Kidney epithelial cell (primary cell): ENCODE measurements at places on chromosomes 11 and 22. TPM values are rescaled to one million over a fixed set of nuclear protein-coding genes. Genes with fewer than 3 reads are reported as not detected.
A peak's percentile ranks its signal among the peaks of the same experiment; 100 is the strongest.

DNA sequence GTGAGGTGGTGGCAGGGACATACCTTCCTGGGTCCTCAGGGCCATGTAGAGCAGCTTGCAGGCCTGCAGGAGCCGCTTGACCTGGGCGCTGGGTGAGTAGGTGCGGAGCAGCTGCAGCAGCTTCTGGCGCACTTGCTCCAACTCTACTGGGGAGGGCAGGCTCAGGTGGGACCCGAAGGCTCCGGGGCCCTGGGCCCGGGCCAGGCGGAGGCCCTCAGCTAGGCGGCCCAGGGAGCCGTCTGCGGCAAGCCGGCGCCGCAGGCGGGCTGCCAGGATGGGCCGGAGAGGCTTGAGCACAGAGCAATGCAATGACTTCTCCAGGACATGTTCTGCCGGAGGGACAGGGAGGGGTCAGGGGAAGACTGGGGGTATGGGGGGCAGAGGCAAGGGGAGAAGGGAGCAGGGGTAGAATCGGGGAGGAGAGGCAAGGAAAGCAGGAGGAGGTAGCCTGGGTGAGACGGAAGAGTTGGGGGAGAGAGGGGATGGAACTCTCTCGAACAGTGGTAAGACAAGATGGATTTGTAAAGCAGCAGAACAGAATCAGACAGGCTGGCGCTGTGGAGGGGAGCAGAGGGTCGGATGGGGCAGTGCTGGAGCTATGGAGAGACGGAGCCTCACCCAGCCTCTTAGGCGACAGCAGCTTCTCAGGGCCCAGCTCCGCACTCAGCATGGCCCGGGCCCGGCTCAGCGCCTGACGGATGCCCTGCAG, 2.2 kb downstream of the RIN1 start:
- no peak for DNase-seq

- no peak for DNase-seq
Measured at GRCh38 chr11:59716051-59716450, 2.4 kb upstream of the OR10V1 start.

DNA sequence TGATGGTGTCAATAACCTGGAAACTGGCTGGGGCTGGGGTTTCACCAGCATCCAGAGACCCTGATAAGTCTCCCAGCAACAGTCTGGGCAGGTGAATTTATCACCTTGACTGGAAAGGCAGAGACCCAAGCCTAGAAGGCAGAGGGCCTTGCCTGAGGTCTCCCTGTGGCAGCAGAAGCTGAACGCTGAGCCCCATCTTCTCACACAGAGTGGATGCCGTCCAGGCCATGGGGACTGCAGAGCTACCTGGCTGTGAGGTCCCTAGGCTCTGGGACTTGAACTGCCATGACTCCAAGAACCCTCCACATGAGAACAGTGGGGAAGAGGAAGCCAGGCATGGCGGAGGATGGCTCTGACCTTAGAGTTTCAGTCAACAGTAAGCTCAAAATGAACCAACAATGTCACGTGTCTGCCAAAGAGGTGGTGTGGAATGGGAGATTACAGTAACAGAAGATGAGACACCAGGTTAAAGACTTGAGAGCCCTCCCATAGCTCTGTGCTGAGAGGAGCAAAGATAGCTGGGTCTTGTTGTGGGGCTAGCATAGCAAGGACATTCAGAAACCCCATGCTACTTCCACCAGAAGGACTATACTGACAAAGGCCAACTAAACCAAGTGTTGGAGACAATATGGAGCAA, 79.1 kb upstream of the LINC01488 start:
- no peak for DNase-seq

DNA sequence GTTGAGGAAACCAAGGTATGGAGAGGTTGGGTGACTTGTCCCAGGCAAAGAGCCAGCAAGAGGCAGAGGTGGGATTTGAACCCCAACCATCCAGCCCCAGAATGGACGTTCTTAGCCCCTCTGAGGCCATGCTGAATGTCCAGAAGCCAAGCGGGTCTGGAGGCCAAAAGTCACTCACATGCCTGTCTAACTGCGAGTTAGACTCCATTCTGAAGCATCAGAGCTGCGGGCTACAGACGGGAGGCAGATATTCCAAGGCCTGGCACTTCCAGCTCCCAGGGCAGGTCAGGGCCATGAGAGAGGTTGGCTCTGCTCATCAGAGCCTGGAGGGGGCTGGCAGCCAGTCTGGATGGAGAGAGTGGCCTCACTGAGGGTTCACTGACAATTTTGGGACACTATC, 616.5 kb downstream of the BRD1 start:
- DNase-seq = no peak

GRCh38 chr11:56396047-56396446, 16.4 kb upstream of the OR5AL1 start:
- no peak for DNase-seq

DNA sequence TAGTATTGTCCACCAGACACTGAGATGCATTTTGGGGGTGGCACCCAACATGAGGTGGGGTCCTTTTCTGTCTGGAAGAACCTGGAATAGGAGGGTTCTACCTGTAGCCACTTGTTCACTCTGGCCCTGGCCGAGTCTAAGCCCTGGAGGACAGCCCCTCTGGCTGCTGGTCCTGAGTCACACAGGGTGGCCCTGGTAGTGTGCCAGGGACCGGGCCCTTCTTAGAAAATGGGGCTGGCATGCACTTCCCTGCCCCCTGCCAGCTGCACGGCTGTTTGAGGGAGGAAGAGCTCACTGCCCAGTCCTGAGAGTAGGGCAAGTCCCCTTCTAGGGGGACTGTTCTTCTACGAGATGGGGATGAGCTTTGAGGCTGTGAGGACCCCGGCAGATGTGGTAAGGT, 2.2 kb downstream of the PLCB3 start:
- DNase-seq = no peak

- DNase-seq = no peak
Measured at GRCh38 chr22:41813726-41814410, 13.4 kb downstream of the CCDC134 start.

DNA sequence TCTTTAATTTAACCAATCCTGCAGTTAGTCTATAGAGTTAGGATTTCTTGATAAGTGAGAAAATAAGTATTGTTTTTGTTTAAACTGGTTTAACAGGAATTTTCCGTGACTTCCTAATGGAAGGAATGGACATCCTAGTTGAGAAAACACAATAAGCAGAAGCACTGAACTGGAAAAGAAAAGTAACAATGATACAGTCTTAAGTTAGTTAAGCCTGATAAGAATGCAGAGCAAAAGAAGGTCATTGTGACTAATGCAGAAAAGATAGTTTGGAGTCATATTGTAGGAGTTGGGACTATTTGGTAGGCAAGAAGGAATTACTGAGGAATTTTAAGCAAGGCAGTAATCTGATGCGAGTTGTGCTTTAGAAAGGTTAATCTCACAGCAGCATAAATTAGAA, 11.7 kb downstream of the RNF141 start:
- no peak for DNase-seq

DNA sequence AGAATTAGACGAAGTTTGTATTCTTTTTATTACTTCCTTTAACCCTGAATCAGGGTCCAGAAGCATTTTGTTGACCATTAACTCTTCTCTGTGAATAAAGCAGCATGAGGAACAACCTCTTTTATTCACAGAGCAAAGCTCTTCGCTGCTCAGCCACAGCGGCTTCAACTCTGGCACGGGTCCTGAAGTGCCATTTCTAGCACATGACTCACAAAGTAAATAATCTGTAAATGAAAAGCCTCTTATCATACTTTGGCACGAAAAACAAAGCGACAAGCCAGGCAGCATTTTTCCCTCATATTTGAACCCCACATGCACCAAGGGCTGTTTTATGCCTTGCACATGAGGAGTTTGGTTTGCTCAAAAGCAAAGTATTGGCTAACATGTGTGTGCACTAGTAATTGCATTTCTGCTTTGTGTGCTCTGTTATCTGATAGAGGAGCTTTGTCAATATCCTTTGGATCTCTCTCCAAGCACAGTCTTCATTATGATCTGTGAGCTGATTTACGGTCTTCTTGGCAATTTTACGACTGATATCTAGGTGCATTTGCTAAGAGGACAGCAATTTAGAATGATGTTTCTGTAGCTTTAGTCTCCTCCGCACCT, 33.0 kb upstream of the APOBEC3A start:
- DNase-seq = peak; percentile 79

DNA sequence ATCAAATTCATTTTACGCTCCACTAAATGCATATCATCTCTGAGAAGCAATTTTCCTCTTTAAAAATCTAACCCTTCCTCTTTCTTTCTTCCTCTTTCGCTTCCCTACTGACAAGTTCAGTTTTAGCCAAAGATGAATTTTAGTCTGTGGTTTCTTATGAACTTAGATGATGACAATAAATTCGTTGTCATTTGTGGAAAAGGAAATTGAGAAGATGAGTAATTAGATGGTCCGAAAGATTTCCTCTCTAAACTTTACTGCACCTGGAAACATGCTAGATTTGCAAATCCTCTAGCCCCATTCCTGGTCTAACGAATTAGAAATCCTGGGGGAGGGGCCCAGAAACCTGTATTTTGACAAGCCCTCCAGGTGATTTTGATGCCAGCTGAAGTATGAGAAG, 855.4 kb upstream of the CHORDC1 start:
- no peak for DNase-seq

DNA sequence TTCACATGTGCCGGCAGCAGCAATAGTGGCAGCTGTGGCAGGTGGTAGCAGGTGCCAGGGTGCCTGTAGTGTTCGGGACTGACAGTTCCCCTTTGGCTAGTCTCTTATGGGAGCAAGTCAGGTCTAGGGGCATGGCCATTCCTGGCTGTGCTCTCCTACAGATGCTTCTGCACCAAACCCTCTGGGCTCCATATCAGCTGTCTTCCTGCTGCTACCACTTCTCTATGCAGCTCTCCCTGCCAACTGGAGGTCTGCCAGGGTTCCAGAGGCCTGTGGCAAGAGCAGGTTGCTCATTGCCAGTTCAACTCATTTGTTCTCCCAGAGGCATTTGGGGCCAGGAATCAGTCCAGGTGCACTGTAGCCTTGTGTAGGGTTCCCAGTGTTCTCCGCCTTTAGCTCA, 473.7 kb downstream of the JRKL start:
- DNase-seq = no peak

DNA sequence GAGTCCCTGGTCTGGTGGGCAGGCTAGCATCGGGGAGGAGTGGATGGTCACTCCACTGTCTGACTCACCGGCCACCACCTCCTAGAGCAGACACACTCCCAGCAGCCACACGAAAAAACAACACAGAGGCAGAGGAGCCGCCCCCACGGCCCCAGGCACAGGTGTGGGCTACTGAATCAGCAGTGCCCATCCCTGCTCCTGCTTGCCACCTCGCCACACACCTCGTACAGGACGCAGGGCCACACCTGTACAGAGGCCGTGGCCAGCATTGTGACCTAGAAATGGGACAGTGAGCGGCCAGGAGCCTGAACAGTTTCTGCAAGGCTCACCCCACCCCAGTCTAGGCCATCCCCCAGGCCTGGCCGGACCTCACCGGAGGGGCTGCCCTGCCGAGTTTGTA, 14.0 kb downstream of the TRIM29 start:
- no peak for DNase-seq

- DNase-seq = no peak
Measured at GRCh38 chr22:37681556-37682049, 4.5 kb upstream of the NOL12 start.

GRCh38 chr11:130763087-130763980, 152.9 kb downstream of the SNX19 start:
- no peak for DNase-seq

GRCh38 chr22:49693416-49693815, 134.3 kb downstream of the BRD1 start:
- DNase-seq = no peak

DNA sequence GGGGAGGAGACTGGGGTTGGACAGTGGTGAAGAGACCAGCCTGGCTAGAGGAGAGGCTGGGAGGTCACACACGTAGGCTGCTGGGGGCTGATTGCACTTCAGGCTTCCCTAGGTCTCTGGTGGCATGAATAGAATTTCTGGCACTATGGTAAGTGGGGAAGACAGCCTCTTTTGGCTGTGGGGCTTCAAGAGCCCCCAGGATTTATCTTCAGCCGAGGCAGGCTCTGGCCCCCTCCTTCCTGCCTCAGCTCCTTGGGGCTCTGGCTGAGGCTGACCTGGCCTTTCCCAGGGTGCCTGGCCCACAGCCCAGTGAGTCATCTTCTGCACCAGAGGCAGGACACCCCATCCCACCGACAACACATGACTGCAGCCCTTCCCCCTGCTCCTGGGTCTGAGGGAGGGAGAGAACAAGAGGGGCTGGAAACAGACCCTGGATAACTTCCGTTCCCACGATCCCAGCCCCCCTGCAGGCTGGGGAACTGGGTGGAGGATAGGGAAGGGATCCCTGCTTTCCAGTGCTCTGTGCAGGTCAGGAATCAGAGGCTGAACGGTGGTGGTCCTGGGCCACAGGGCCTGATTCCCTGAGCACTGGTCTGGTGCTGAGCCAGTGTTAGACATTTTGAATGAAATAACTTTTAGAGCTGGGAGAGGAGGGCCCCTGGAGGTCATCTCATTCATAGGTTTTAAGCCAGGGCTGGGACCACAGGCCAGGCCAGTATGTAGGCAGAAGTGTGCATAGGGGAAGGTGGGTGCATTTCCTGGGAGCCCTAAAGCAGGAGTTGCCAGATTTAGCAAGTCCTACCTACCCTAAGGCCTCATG, 26.5 kb downstream of the ARHGEF17 start:
- peak; percentile 63 for DNase-seq

DNA sequence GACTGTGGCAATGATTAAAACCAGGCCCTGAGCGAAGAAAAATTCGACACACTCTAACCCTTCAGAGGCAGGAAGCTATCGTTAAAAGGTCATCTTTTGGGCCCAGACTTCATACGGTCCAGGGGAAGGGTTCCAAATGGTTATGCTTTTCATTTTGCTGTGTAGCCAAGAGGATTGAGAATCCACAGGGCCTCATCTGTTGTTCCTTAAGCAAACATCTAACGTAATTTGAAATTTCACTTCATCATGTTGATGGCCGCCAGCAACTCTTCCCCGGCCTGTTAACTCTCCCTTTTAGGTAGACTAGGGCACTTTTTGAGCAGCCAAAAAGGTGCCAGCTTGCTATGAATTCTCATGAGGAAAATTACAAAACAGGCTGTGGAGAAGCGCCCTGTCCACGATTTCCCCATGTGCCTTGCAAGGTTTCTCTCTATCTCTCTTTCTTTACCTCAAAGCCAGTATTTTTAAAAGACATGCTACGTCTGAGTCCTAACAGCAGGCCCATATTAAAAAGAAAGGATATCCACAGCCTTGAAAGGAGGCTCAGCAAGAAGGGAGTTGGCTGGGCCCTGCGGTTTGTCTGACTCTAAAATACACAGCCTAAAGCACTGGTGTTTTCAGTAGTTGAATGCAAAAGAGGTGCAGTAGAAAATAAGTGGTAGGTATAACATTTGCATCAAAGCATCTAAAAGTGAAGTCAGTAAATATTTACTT, 356.3 kb upstream of the NARS2 start:
- no peak for DNase-seq

GRCh38 chr22:27667121-27667843, 134.3 kb downstream of the MN1 start:
- peak; percentile 42 for DNase-seq

Gene GAL
- 16.1 and 20.8 TPM in 2 replicates for total RNA-seq

Gene DUSP8
- 7.6 and 19.2 TPM in 2 replicates for total RNA-seq

Gene APOL1
- total RNA-seq = 1.8 and 2.3 TPM in 2 replicates

Gene TAF1D
- 125 and 142 TPM in 2 replicates for total RNA-seq

Gene PICK1
- total RNA-seq = 53.9 and 55.6 TPM in 2 replicates

Gene BAIAP2L2
- total RNA-seq = 4.1 and 5.4 TPM in 2 replicates

Gene CD59
- 468 and 469 TPM in 2 replicates for total RNA-seq

Gene TEX12
- total RNA-seq = not detected in 2 replicates

Gene FLRT1
- total RNA-seq = 0.13 and 0.14 TPM in 2 replicates

Gene HEPACAM
- 0.14 and 0.17 TPM in 2 replicates for total RNA-seq

Gene PNPLA3
- 5.2 and 6.9 TPM in 2 replicates for total RNA-seq

Gene MFNG
- 0.54 and 1.2 TPM in 2 replicates for total RNA-seq

Gene GAL3ST3
- total RNA-seq = 0.96 and 4.4 TPM in 2 replicates

Gene MUC6
- under 0.01 TPM in 1 of 2 replicates, not detected in the other for total RNA-seq

Gene BTBD18
- not detected in 2 replicates for total RNA-seq
